ENCODE measurements at places on chromosomes 5 and 9. TPM values are rescaled to one million over a fixed set of nuclear protein-coding genes. Genes with fewer than 3 reads are reported as not detected.

Gene CMYA5
- total RNA-seq, result 0.13 TPM

Gene MLANA
- not detected for total RNA-seq

Gene DPYSL3
- 0.38 TPM for total RNA-seq

Gene CDKN2B
- total RNA-seq, result not detected

Gene ISL1
- not detected for total RNA-seq

Gene ZNF618
- total RNA-seq, result 0.27 TPM

Gene OR2S2
- not detected for total RNA-seq

Gene TAF11L10
- not detected for total RNA-seq

Gene PCDHA1
- total RNA-seq, result not detected

Gene NFIL3
- total RNA-seq, result 76.2 TPM

DNA sequence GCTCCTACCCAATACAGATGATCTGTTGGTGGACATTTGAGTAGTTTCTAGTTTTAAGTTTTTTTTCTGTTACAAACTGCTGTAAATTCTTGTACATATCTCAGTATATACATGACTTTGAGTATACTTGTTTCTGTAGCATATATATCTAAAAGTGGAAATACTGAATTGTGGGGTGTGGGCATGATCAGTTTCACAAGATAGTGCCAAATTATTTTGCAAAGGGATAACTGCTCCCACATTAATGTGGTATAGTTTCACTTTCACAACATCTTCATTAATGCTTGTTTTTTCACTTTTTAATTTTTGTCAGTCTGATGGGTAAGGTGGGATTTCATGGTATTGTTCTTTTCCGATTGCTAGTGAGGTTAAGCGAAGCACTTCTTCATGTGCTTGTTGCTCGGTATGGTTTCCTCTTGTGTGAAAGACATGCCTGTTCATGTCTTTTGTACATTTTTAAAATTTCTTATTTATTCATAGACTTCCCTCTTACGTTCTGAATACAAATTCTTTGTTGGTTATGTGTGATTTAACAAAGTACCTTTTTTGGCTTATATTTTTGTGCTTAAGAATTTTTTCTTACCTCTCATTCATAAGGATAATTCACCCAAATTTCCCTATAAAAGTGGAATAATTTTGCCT, 103.5 kb downstream of the CDC42SE2 start:
- no peaks in the 10 kb centered on the region for H3K27me3 ChIP-seq
- peaks cover 59% of the 10 kb centered on the region for H3K36me3 ChIP-seq
- H3K4me1 ChIP-seq, result peaks cover 74% of the 10 kb centered on the region
- peak overlapping the region; percentile 75 for H3K27ac ChIP-seq
- peak overlapping the region; percentile 5 for H3K4me3 ChIP-seq

- no peak for DNase-seq
- H3K4me1 ChIP-seq, result no peaks in the 10 kb centered on the region
- peaks cover 3% of the 10 kb centered on the region for H3K27me3 ChIP-seq
- no peak overlapping the region for H3K27ac ChIP-seq
- no peaks in the 10 kb centered on the region for H3K36me3 ChIP-seq
- H3K4me3 ChIP-seq, result no peak overlapping the region
Measured at GRCh38 chr5:168659286-168659847, 80.2 kb upstream of the PANK3 start.

DNA sequence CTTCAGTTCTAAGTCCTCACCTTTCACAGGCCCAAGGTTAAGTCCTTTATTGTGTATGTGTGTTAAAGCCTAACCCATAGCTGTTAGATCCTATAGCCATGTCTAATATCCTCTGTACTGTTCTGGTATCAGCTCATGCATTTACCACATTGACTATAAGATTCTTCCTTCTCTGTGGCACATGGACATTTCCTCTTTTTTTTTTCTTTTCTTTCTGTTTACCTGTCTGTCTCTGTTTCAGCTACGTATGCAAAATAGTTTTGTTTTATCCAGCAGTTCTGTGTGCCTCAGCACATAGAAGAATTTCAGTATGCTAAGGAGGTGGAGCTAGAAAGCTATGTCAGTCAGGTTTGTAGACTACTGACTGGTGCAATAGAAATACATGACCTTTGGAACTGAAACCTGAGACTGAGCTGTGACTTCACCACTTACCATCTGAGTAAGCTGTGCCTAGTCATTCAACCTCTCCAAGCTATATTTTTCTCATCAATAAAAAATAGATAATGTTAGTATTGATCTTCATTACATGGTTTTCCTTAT, 155.6 kb upstream of the VLDLR start:
- no peak overlapping the region for H3K4me3 ChIP-seq
- peak; percentile 22 for DNase-seq
- H3K4me1 ChIP-seq, result peaks cover 2% of the 10 kb centered on the region
- H3K27me3 ChIP-seq, result peaks cover 19% of the 10 kb centered on the region
- H3K36me3 ChIP-seq, result no peaks in the 10 kb centered on the region
- H3K27ac ChIP-seq, result no peak overlapping the region

DNA sequence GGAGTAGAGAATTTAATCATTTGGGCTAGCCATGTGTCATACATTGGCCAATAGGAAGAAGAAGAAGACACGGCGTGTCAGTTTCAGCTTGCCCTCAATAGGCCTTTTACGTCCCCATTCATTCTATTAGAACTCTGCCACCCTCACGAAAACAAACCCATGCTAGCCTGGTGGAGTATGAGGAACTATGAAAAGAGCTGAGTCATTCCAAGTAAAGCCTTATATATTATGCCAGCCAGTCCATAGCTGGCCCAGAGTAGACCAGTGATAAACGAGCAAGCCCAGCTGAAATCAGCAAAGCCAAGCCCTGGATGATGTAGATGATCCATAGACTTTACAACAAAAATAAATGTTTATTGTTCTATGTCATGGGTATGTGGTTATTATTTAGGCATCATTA, 895.1 kb downstream of the TLE1 start:
- H3K27me3 ChIP-seq, result no peaks in the 10 kb centered on the region
- H3K36me3 ChIP-seq, result no peaks in the 10 kb centered on the region
- H3K4me3 ChIP-seq, result no peak overlapping the region
- no peak overlapping the region for H3K27ac ChIP-seq
- no peaks in the 10 kb centered on the region for H3K4me1 ChIP-seq

GRCh38 chr9:73715591-73715990, 563.9 kb downstream of the ANXA1 start:
- no peak overlapping the region for H3K27ac ChIP-seq
- no peaks in the 10 kb centered on the region for H3K4me1 ChIP-seq
- H3K36me3 ChIP-seq, result no peaks in the 10 kb centered on the region
- no peak for DNase-seq

GRCh38 chr9:79257790-79258351, 313.9 kb upstream of the TLE4 start:
- H3K4me3 ChIP-seq, result no peak overlapping the region
- H3K4me1 ChIP-seq, result no peaks in the 10 kb centered on the region
- no peaks in the 10 kb centered on the region for H3K36me3 ChIP-seq
- no peak for DNase-seq
- no peak overlapping the region for H3K27ac ChIP-seq

DNA sequence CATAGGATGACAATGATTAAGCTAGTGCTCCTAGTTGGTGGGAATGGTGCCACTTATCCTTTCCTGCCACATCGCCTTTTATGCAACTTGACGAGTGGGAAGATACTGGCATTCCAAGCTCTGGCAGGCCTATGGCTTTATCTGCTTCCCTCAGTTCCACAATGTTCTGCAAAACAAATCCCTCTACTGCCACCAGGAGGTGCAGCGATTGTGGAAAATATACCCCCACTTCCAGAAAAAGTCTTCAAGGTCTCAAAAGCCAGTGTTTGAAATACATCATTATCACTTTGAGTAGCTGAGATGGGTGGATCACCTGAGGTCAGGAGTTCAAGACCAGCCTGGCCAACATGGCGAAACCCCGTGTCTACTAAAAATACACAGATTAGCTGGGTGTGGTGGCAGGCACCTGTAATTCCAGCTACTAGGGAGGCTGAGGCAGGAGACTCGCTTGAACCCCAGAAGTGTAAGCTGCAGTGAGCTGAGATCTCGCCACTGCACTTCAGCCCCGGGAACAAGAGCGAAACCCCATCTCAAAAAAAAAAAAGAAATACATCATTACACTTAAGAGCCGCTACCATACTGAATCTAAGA, 3.4 kb downstream of the CLINT1 start:
- no peak overlapping the region for H3K27ac ChIP-seq
- no peaks in the 10 kb centered on the region for H3K27me3 ChIP-seq

GRCh38 chr5:179373101-179373934, 28.1 kb upstream of the ADAMTS2 start:
- no peak for DNase-seq
- no peak overlapping the region for H3K4me3 ChIP-seq
- no peaks in the 10 kb centered on the region for H3K36me3 ChIP-seq
- H3K27me3 ChIP-seq, result no peaks in the 10 kb centered on the region

DNA sequence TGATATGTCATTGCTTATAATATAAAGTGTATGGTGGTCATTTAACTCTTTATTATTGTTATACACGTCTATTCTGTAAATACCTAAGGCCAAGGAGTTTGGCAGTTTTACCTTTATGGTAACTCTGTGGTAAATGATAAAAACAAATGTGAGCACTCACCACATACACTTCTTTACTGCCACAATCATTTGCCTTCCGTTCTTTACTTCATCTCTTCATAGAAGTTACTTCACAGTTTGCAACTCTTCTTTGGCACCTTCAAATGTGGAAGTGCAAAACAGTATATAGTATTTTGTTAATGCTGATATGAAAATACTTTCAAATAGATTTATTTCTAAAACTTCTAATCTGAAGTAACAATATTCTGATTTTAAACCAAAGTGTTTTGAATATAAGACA, 4.4 kb upstream of the MEF2C start:
- peaks cover 20% of the 10 kb centered on the region for H3K4me1 ChIP-seq
- no peak for DNase-seq
- H3K27ac ChIP-seq, result no peak overlapping the region
- no peak overlapping the region for H3K4me3 ChIP-seq

DNA sequence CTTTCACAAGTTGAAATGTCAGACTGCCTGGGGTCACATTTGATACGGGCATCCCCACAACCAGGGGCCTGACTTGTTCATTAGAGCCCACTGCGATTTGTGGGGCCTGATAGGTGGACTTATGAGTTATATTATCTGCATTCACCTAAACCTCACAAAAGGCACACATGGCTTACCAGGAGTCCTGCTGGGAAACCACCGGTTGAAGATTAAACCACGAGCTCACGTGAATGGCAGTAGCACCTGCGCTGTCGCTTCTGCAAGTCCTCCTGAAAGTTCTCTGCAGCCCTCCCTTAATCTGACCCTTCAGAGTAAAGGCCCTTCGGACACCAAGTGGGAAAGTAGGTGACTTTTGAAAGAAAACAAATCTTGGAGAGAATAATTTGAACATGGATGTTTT, 68.9 kb downstream of the PPIC start:
- H3K4me1 ChIP-seq, result no peaks in the 10 kb centered on the region
- no peaks in the 10 kb centered on the region for H3K36me3 ChIP-seq
- DNase-seq, result no peak
- peaks cover 3% of the 10 kb centered on the region for H3K27me3 ChIP-seq
- no peak overlapping the region for H3K4me3 ChIP-seq

DNA sequence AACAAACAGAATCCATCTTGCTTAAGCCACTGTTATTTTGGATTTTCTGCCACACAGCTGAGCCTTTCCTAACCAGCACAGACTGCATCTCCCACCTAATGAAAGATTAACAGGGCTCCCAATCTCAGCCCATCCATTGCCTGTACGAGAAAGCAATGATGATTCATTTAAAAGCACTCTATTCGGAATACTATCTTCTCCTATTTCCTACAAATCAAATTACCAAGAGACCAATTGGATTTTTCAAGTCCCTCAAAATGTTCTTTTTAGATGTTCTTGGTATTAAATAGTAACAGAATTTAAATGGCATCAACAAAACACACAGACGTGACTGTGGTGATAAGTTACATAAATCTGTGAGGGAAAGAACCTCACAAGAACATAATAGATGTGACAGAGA, 324.1 kb downstream of the AGTPBP1 start:
- H3K36me3 ChIP-seq, result no peaks in the 10 kb centered on the region
- DNase-seq, result no peak
- H3K27ac ChIP-seq, result no peak overlapping the region
- H3K27me3 ChIP-seq, result peaks cover 6% of the 10 kb centered on the region
- H3K4me3 ChIP-seq, result no peak overlapping the region

GRCh38 chr5:333945-334344, 12.4 kb downstream of the AHRR start:
- peaks cover 1% of the 10 kb centered on the region for H3K27me3 ChIP-seq
- peak overlapping the region; percentile 84 for H3K27ac ChIP-seq
- peaks cover 39% of the 10 kb centered on the region for H3K4me1 ChIP-seq
- H3K36me3 ChIP-seq, result peaks cover 20% of the 10 kb centered on the region

DNA sequence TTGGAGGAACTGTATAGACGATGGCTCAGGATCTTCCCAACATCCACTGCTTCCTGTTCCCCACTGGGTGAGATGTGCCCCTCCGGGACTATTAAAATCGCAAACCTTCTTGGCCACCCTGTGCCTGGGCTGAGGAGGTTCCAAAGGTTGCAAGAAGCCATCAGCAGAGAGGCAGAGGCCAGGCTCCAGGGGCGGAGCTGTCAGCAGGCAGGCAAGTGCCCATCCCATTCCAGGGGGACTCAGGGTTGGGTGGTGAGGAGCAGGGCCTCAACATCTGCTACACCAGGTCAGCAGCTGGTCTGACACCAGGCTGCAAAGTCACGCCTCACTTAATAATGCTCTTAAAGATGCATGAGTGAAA, 2.2 kb downstream of the BTNL3 start:
- no peak overlapping the region for H3K27ac ChIP-seq
- peaks cover 2% of the 10 kb centered on the region for H3K27me3 ChIP-seq
- no peak for DNase-seq
- no peaks in the 10 kb centered on the region for H3K36me3 ChIP-seq
- H3K4me1 ChIP-seq, result no peaks in the 10 kb centered on the region

DNA sequence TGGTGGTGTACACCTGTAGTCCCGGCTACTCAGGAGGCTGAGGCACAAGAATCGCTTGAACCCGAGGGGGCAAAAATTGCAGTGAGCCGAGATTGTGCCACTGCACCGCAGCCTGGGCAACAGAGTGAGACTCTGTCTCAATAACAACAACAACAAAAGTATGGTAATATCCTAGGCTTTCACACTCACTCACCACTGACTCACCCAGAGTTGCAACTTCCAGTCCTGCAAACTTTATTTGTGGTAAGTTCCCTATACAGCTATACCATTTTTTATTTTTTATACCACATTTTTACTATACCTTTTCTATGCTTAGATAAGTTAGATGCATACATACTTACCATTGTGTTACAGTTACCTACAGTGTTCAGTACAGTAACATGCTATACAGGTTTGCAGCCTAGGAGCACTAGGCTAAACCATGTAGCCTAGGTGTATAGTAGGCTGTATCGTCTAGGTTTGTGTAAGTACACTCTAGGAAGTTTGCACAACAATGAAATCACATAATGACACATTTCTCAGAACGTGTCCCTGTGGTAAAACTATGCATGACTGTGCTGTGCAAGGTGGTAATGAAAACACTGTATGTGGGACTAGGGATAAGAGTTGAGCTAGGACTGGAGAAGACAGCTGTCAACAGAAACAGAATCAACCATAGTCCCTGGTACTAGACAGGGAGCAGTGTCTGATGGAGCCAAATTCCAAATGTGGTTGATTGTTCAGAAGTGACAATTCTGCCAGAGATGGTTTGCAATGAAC, 109.5 kb upstream of the RAD23B start:
- H3K4me3 ChIP-seq, result no peak overlapping the region
- no peaks in the 10 kb centered on the region for H3K36me3 ChIP-seq
- no peak for DNase-seq
- peaks cover 5% of the 10 kb centered on the region for H3K4me1 ChIP-seq
- peaks cover 8% of the 10 kb centered on the region for H3K27me3 ChIP-seq
